Esophagus muscularis mucosa (tissue), 4 donors: ENCODE measurements at places on chromosomes 3 and 15. TPM values are rescaled to one million over a fixed set of nuclear protein-coding genes. Genes with fewer than 3 reads are reported as not detected.

SPRED1 gene
- 20.9 TPM for total RNA-seq

OXTR gene
- total RNA-seq, result 2.4 TPM

- H3K36me3 ChIP-seq, result no peaks in the 10 kb centered on the region
- DNase-seq, result no peak
- H3K27ac ChIP-seq, result peak overlapping the region; percentile 85
- peaks cover 67% of the 10 kb centered on the region for H3K4me1 ChIP-seq
- peak overlapping the region; percentile 82 for H3K4me3 ChIP-seq
These were observed 2.6 kb downstream of the FAM43A start for GRCh38 chr3:194688200-194688740.

- H3K27me3 ChIP-seq, result no peaks in the 10 kb centered on the region
- H3K4me1 ChIP-seq, result peaks cover 30% of the 10 kb centered on the region
- peak overlapping the region; percentile 72 for H3K4me3 ChIP-seq
- H3K27ac ChIP-seq, result peak overlapping the region; percentile 87
- DNase-seq, result peak; percentile 92
- no peaks in the 10 kb centered on the region for H3K36me3 ChIP-seq
These were observed 501 bp downstream of the DMXL2 start for GRCh38 chr15:51621936-51622603.

SMAD3 gene
- 26.1 TPM for total RNA-seq

DPP8 gene
- total RNA-seq, result 33.6 TPM

GRM2 gene
- total RNA-seq, result not detected

- no peaks in the 10 kb centered on the region for H3K4me1 ChIP-seq
- H3K27ac ChIP-seq, result no peak overlapping the region
- H3K4me3 ChIP-seq, result no peak overlapping the region
- H3K27me3 ChIP-seq, result no peaks in the 10 kb centered on the region
- no peaks in the 10 kb centered on the region for H3K36me3 ChIP-seq
- no peak for DNase-seq
These were observed 15.6 kb downstream of the CCRL2 start for GRCh38 chr3:46422617-46423016.

ADAMTS7 gene
- 4.6 TPM for total RNA-seq

AGBL1 gene
- not detected for total RNA-seq

WDR48 gene
- 40.0 TPM for total RNA-seq

LRRIQ4 gene
- not detected for total RNA-seq

- H3K27ac ChIP-seq, result no peak overlapping the region
- H3K36me3 ChIP-seq, result peaks cover 37% of the 10 kb centered on the region
- H3K27me3 ChIP-seq, result no peaks in the 10 kb centered on the region
- H3K4me1 ChIP-seq, result no peaks in the 10 kb centered on the region
These were observed 62.7 kb downstream of the SCN5A start for GRCh38 chr3:38586546-38587520.

DNA sequence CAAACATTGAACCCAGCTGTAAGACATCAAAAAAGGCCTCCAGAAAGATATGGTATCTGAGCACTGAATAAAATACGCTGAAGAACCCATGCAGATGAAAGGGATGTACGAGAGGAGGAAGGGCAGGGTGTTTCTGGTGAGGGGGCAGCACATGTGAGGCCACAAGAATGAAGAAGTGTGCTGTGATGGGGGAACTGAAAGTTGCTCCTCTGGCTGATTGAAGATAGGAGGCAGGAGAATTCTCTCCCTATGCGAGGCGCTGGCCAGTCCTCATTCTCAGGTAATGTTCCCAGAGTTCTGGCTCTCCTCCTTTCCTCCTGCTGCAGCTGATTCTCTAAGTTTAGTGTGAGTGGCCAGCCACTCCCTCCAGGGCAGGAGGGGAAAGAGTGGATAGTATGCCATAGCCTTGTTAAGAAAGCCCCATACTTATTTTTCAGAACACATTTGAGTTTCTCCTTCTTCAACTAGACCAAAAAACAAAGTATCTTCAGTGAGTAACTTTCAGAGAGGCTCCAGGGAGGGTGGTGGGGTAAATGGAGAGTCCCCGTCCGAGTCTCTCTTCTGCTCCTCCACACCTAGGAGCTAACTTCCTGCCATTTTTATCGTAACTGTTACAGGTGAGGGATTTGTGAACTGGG is 26.9 kb upstream of the MYO1E start:
- H3K36me3 ChIP-seq, result no peaks in the 10 kb centered on the region
- H3K4me1 ChIP-seq, result no peaks in the 10 kb centered on the region
- no peak overlapping the region for H3K27ac ChIP-seq
- no peak for DNase-seq

DNA sequence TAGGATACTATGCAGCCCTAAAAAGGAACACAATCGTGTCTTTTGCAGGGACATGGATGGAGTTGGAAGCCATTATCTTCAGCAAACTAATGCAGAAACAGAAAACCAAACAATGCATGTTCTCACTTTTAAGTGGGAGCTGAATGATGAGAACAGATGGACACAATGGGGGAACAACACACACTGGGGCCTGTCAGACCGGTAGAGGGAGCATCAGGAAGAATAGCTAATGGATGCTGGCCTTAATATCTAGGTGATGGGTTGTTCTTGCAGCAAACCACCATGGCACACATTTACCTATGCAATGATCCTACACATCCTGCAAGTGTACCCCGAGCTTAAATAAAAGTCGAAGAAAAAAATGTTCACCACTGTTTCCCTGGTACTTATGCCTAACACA is 17.5 kb downstream of the SENP7 start:
- peaks cover 10% of the 10 kb centered on the region for H3K36me3 ChIP-seq
- no peak for DNase-seq
- no peaks in the 10 kb centered on the region for H3K4me1 ChIP-seq
- H3K4me3 ChIP-seq, result no peak overlapping the region
- H3K27ac ChIP-seq, result no peak overlapping the region

DNA sequence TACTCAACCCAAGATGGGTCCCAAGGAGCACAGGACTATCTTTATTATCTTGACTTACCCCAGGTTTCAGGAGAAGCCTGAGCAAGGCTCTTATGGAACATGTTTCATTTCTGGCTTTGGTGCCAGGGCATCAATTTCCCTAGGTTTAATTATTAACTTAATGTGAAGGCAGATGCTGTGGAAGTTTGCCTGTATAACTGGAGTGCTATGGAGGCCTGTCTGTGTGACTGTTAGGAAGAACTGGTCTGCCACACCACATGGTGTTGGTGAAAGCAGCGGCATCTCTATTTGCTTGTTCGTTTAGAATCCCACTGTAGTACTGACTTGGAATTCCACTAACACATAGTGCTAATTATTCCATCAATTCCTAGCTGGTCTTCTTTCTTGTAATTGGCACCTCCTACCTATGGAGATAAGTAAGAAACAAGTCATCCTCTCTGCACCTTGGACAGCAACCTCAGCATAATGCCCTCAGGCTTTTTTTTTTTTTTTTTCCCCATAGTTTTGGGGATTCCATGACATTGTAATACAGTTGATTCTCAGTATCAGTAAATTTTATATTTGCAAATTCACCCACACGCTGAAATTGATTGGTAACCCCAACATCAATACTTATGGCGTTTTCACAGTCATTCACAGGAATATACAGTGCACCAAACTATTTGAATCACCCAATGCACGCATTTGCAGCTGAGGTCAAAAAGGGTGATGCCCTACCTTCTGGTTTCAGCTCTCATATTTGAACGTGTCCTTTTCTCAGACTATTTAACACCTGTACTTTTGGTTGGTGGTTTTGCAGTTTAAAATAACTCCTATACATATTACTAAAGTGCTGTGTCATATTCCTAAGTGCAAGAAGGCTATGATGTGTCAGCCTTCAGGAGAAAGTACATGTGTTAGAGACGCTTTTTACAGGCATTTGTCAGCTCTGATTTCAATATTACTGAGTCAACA is 772.8 kb upstream of the LMCD1 start:
- H3K36me3 ChIP-seq, result no peaks in the 10 kb centered on the region
- no peak overlapping the region for H3K4me3 ChIP-seq

ATP10A gene
- 23.9 TPM for total RNA-seq

NPTN gene
- total RNA-seq, result 218 TPM

ARHGAP31 gene
- 25.9 TPM for total RNA-seq

PARP15 gene
- total RNA-seq, result 2.3 TPM

DNA sequence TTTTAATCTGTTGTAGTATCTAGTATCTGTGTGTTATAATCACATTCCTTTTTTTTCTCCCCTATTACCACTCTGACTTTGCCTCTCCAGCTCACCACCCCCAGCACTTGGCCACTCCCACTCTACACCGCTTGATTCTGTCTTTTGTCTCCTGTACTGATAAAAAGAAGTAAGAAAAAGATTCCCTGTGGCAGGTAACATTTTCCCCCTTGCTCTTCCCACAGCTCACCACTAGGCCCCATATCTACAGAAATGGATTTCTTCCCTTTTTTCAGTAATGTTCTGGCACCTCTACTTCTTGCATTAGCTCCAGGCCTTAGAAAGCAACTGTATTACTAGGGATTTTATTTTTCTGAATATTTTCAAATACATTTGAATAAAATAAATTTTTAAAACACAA is 25.6 kb downstream of the KCNH8 start:
- H3K4me3 ChIP-seq, result no peak overlapping the region
- no peaks in the 10 kb centered on the region for H3K36me3 ChIP-seq
- H3K27me3 ChIP-seq, result no peaks in the 10 kb centered on the region
- no peaks in the 10 kb centered on the region for H3K4me1 ChIP-seq

DNA sequence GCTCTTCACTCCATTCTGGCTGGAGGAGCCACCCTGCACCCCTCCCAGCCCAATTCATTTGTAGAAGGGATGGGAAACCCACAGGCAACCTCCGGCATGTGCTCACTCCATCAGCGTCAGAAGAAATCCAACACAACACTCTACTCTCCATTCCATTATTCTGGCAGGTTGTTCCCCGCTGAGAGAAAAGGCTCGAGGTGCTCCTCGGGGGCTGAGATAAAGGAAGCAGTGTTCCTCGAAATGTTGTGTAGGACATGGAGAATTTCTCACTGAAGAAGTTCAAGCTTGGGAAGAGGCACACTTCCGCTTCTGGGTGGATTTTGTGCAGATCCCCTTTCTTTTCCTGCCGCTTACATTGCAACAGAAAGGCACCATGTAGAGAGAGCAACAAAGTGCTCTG is 355.0 kb upstream of the CFAP20DC start:
- H3K4me3 ChIP-seq, result no peak overlapping the region
- H3K36me3 ChIP-seq, result no peaks in the 10 kb centered on the region
- DNase-seq, result no peak

DNA sequence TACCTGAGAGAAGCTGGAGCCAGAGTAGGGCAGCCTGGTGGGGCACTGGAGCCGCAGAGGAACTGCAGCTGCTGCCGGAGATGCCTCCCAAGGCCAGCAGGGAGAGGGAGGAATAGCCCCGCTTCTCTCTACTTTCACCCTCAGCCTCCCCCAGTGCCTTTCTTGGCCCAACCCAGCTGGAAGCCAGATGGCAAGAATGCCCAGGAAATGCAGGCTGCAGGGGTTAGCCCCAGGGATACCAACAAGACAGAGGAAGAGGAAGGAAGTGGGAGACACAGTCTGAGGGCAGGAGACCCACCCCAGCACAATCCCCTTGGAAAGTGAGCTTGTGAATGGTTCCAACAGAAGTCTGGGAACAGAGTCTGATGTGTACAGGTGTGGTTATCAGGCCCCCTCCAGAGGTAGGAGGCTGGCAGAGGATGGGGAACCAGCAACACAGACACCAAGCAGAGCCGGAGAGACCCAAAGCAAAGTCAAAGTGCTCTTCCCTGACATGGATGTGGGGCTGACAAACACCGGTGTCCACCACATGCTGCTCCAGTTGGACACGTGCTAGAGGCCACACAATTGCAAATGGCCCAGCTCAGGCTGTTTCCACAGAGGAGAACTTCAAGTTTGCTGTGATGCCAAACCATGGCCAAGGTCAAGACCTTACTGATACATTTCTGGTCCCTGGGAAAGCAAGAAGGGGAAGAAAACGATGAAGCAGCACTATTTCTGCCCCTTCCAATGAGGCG is 418.8 kb upstream of the PROK2 start:
- no peaks in the 10 kb centered on the region for H3K4me1 ChIP-seq
- H3K27ac ChIP-seq, result no peak overlapping the region
- H3K4me3 ChIP-seq, result no peak overlapping the region
- H3K27me3 ChIP-seq, result no peaks in the 10 kb centered on the region
- H3K36me3 ChIP-seq, result no peaks in the 10 kb centered on the region

DNA sequence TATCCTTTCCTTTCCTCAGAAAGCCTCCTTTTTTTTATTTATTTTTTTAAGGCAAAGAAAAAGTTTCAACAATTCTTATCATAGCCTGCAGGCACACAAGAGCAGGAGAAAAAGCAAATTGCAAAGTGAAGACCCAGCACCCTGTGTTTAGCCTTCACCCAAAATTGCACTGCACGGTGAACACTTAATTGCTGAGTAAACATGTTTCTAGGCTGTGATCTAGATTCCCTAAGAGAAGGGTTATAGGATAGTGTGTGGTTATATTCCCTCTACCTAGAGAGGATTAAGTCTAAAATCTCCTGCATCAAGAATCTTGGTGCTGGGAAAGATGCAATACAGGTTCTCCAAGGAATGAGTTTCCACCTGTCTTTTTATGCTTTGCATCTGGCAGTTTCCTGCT is 70.2 kb upstream of the BFSP2 start:
- H3K27ac ChIP-seq, result no peak overlapping the region
- no peaks in the 10 kb centered on the region for H3K4me1 ChIP-seq
- H3K4me3 ChIP-seq, result no peak overlapping the region
- H3K27me3 ChIP-seq, result no peaks in the 10 kb centered on the region
- no peaks in the 10 kb centered on the region for H3K36me3 ChIP-seq
- DNase-seq, result no peak

DNA sequence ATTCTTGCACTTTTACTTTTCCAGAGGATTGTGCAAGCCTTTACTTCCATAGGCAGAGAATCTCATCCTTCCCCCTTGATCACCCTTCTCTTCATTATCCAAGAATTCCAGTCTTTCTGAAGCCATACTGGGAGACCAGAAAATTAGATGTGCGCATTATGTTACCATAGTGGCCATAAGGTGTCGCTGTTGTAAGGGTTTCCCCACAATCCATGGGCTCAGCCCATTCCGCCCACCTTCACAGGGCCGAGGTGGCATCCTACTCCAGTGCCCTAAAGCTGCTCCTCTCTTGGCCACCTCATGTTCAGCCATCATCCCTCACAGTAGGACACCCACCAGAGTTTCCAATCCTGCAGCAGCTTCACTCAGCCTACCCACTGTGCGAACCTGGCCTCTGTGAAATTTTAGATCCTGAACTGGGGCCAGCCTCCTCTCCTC is 35.0 kb downstream of the CTSH start:
- no peaks in the 10 kb centered on the region for H3K27me3 ChIP-seq
- peaks cover 11% of the 10 kb centered on the region for H3K36me3 ChIP-seq
- peaks cover 43% of the 10 kb centered on the region for H3K4me1 ChIP-seq
- DNase-seq, result no peak
- no peak overlapping the region for H3K4me3 ChIP-seq
